ENCODE measurements at places on chromosomes 4 and X.

DNA sequence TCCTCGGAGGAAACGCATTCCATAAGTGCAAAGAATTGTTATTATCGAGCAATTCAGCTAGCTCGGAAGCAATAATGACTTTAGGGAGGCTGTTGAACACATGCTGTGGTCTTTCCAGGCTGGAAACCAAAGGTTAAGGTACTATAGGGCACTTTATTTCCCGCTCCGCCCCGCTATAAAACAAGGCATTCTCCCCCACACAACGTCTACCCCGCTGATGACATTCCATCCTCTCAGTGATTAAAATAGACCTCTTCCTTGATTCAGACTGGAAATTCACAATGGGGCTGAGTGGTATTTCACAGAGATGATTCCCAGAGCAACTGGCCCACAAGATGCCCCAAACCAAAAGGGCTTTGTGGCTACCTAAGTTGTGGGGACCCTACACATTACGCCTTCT, 196.4 kb downstream of the STIM2 start:
- DNase-seq, result no peak

DNA sequence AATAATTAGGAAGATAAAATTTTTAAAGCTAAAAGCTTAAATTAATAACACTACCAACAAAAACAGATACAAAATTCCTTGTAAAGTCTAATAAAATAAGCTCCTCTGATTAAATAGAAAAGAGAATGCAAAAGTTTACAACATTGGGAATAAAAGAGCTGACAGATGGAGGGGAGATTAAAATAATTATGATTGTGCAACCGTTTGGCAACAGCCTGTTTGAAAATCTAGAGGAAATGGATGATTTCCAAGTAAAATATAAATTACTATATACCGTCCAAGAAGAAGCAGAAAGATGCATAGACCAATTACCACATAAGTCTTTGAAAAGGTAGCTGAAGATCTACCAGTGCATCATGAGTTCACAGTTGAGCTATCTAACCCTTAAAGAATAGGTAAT, 46.4 kb upstream of the VBP1 start:
- no peak for DNase-seq

GRCh38 chr4:47668810-47669408, 169.0 kb downstream of the CORIN start:
- peak; percentile 42 for DNase-seq

DNA sequence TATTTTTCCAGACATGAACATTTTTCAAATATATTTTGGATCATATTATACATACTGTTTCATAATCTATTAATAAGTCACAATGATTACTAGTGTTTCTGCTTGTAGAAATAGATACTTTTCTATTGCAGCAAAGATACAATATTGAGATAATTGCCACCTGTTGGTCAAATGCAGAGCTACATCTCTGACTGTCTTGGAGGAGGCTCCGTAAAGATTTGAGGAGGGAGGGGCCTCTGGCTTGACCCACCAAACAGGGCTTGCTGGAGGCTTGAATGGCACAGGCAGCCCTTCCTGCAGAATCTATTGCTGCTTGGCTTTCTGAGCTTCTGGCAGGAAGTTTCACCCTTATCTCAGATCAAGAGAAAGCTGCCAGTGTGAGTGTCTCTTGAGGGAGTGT, 99.3 kb upstream of the ARMCX2 start:
- peak; percentile 42 for DNase-seq

GRCh38 chrX:131609480-131609879, 65.6 kb downstream of the OR13H1 start:
- DNase-seq, result no peak

- DNase-seq, result no peak
Observed at GRCh38 chr4:100510551-100510950, 7.3 kb downstream of the EMCN start.

- no peak for DNase-seq
Observed at GRCh38 chr4:81260443-81261101, 45.5 kb upstream of the PRKG2 start.

DNA sequence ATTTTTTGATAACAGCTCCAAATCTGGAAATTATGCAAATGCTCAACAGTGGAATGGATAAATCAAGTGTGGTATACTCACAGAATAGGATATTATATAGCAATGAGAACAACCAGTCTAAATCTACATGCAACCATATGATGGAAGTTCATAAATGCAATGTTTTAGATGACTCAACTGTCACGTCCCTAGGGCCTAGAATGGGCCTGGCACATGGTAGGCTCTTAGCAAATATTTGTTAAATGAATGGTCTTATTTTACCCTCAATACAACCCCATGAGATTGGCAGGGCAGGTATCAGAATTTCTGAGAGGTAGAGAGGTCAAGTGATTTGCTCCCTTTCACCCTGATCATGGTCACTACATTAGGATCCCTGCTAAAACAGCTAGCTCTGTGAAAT, 14.6 kb upstream of the NKX3-2 start:
- no peak for DNase-seq

- no peak for DNase-seq
Observed at GRCh38 chrX:19571711-19572110, 56.4 kb upstream of the MAP3K15 start.

DNA sequence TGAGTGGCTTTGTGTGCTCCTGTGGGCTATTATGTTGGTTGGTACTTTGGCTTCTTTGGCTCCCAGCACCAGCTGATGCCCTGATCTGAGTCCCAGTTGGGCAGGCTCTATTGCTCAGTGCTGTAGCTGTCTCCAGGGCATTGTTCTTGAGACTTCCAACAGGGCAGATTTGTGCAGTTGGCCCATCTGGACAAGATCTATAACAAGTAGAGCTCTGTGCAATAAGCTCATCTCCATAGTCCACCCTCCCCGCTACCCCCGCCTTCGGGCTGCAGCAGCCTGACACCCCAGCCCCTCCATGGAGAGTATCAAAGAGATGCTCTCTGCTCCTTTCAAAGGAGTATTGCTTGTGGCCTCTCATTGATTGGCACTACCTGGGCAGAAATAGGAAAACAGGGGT, 5.8 kb upstream of the TMEM31 start:
- no peak for DNase-seq
